ENCODE measurements at places on chromosomes 2 and 18.

GRCh38 chr2:238596571-238597551, 170.1 kb downstream of the ASB1 start:
- DNase-seq = no peak

DNA sequence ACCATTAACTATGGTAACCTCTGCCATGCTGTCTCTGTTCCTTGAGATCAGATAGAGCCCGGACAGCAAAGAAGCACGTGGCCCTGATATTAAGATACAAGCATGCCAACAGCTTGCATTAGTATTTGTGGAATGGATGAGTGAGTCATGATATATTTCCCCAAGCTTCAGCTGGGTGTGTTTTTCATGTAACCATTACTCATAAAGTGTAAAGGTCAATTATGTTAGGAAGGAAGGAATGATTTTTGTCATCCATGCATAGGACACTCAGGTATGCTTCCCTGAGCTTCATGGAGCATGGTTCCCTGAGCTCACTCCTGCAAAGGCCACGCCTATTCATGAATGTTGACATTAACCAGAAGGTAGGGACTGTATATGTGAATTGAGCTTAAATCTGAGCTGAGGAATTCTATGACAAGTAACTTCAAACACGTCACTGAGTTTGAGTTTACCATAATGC, 74.6 kb downstream of the ARL4C start:
- no peak for DNase-seq

DNA sequence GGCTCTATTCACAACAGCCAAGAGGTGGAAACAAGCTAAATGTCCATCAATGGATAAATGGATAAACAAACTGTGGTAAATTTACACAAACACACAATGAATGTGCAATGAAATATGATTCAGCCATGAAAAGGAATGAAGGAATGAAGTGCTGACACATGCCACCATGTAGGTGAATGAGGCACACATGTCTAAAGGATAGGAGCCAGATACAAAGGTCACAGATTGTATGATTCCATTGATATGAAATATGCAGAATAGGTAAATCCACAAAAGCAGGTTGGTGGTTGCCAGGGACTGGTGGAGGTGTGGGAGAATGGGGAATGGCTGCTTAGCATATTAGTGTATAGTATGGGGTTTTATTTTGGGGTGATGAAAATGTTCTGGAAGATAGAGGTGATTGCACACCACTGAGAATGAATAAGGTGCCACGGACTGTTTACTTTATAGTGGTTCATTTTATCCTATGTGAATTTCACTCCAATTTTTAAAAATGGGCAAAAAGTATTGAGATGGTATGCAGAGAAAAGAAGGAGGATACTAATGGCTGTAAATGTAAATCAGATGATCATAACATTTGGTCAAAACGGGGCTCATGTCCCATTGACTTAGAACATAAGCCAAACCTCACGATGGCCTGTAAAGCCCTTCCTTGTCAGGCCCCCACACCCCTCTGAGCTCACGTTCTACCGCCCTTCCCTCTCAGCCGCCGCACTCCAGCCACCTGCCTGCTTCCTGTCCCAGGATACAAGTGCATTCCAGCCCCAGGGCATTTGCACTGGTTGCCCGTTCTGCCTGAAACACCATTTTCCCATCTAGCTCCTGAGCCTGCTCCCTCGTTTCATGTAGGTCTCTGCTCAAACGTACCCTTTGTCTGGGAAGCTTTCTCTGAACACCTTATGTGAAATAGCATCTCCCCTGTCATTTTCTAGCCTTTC, 165.5 kb downstream of the DDX1 start:
- DNase-seq = no peak

- DNase-seq = no peak
These were observed 52.8 kb upstream of the ITGA6 start for GRCh38 chr2:172374318-172375240.

GRCh38 chr18:74476140-74476539, 19.0 kb upstream of the DIPK1C start:
- no peak for DNase-seq

DNA sequence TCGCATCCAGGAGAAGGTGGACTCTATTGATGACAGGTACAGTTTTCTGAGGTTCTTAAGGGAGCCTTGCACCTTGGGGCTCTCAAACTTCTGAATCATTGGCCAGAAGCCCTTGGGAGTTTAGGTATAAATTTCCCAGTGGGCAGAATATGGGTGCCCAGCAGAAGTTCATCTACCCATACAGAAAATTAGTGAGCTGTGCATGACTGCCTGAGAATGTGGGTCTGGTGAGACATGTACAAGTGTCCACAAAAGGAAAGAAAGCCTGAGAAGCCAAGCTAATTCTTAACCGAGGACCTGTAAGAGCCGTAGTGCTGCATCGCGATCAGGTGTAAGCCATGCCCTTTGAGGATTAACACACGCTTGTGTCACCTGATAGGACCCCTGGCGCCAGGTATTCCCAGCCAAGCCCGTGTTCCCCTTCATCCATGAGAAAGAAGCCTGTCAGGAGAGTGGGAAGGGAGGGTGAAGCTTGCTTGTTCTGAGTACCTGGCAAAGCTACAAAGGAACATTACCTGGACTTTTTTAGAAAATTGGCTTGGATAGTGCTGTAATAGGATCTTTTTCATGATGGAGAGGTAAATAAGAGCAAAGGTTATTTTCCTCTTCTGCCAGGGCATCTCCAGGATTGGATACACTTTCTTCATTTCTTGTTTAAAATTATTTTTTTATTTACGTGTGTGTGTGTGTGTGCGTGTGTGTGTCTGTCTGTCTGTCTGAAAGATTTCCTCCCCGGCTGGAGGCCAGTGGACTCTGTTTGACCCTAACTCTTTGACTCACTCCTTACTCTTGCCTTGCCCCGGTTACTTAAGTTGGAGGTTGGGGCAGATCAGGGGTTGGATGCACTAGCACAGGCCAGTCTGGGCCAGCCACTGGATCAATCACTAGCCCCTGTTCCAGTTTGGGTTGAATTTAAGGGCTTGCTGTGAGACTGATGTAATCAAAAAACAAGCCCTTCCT, 90.4 kb upstream of the EML6 start:
- no peak for DNase-seq

GRCh38 chr2:28613186-28613585, 117.3 kb downstream of the PLB1 start:
- no peak for DNase-seq

GRCh38 chr18:74898965-74899364, 301.3 kb downstream of the ZNF407 start:
- no peak for DNase-seq

DNA sequence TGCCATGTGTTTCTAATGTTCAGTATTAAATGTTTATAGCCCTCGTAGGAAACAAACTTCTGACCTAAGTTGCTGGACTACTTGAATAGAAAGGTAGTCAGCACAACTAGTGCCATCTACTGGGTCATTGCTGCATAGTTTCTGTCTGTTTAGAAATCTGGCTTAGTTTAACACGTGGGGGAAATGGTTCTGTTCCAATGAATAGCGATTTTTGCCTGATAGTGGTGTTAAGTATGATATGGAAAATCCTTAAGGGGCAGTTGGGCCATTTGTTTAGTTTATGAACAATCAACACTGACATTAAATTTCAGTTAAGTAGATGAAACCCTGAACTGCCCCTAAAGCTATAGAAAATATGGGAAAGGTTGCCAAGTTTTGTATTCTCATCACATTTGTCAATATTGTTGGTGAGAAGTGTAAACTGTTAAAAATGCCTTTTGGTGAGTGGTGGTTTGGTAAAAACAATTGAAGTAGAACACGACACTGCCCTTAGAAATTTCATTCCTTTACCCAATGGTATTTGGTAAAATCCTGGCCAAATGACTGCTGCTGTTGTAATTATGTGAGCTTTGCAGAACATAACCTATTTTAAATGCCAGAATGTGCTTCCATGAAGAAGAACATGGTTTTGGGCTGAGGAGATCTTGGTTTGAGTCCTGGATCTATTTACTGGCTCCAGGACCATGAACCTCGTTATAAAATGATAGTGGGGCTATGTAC, 13.2 kb downstream of the NABP1 start:
- no peak for DNase-seq

GRCh38 chr18:36386150-36386920, 88.8 kb downstream of the FHOD3 start:
- DNase-seq = no peak

GRCh38 chr2:128439791-128440665, 121.4 kb upstream of the HS6ST1 start:
- no peak for DNase-seq

GRCh38 chr2:219436491-219436890, 1.8 kb downstream of the SPEG start:
- no peak for DNase-seq

- DNase-seq = no peak
These were observed 266.5 kb downstream of the TCF4 start for GRCh38 chr18:55321265-55322177.

DNA sequence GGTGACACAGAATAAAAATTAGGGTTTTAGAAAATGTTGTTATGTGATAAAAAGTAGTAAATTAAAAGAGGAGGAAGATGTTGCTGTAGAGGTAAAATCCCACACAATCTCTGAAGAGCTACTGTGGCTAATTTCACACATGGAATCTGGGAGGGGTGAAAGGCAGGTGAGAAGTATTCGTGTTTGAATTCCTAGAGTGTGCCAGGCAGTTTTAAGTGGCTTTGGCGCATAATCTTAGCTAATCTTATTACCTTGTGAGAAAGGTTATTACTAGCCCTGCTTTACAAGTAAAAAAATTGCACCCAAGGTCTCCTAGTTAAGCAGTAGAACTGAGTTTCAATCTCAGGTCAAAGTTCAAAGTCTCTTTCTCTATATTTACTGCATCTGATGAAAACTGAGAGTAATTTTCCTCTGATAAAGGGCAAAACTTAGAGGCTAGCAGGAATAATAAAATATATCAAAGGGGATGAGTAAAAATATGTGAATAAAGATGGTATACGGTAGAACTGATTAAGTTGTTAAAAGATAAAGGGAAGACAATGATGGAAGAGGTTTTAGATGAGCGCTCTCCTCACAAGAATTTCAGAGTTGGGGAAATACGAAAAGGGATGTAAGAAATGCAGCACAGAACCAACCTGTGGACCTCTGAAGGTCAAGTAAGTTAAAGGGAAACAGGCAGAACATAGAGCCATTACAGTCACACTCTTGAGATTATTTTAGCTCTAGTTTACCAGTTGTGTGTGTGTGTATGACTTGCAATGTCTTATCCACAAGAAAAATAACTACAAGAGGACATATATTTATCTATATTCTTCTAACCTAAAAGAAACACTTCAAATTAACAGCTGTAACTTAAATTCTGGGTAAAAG, 34.8 kb downstream of the GAREM1 start:
- DNase-seq = no peak

DNA sequence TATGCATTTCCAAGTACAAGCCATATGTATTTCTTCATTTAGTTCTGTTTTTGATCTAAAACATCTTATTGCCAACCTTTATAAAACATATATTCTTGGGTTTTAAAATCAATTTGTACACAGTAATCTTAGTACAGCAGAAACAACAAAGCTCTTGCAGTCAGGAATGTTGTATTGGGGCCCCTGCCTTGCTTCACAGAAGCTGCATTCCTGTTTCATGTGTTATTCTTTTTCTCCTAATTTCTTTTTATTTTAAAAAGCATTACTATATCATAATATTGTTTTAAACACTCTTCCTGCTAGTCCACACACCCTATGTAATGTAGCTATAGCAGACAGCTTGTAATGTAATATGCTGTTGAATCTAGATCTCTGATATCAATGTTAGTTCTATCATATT, 24.0 kb downstream of the SERPINB7 start:
- no peak for DNase-seq

GRCh38 chr18:43547456-43547855, 270.2 kb upstream of the SYT4 start:
- DNase-seq = no peak

GRCh38 chr2:100286318-100286717, 36.0 kb downstream of the LONRF2 start:
- DNase-seq = no peak

- no peak for DNase-seq
These were observed 40.0 kb downstream of the TTC32 start for GRCh38 chr2:19861813-19862212.
